ENCODE measurements at places on chromosomes 4 and X.

DNA sequence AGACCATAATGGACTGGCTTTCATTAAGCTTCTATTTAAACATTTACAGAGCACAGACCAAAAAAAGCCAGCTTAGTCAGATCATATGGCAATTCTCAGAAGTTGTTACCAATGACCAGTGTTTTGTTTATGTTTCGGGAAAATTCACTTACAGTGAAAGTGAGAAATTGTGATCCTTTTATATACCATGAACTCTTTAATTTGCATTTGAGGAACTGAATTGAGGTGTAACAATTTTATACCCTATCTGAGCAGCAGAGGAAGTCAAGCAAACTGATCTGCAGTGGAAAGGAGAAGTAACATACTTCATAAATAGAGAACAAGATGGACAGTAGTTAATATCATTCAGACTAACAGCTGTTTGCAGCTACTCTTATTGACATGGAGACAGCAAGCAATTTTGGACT, 97.1 kb downstream of the TMA16 start:
- no peak for DNase-seq

- no peak for DNase-seq
These were observed 282.0 kb upstream of the DKK2 start for GRCh38 chr4:107318078-107318477.

DNA sequence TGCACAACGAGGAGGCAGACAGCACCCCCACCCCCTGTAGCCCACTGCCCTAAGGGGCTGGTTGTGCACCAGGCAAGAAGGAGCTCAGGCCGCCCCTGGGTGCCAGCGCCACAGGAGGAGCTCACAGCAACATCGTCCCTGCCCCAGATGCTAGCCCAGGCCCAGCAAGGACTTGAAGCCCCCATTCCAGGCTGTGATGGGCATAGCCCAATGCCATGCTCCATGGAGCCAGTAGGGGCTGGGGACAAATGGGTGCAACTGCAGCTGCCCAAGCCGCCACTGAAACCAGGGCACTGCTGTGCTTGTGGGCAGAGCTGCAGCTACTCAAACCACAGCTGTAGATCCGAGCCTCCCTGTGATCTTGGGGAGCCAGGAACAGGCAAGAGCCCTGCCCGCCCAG, 241.3 kb upstream of the GIMD1 start:
- no peak for DNase-seq

GRCh38 chr4:134365852-134366251, 164.3 kb upstream of the PABPC4L start:
- DNase-seq: no peak

GRCh38 chr4:151624626-151625565, 135.9 kb downstream of the GATB start:
- no peak for DNase-seq

- DNase-seq: no peak
These were observed 67.5 kb downstream of the SORBS2 start for GRCh38 chr4:185744488-185744862.

DNA sequence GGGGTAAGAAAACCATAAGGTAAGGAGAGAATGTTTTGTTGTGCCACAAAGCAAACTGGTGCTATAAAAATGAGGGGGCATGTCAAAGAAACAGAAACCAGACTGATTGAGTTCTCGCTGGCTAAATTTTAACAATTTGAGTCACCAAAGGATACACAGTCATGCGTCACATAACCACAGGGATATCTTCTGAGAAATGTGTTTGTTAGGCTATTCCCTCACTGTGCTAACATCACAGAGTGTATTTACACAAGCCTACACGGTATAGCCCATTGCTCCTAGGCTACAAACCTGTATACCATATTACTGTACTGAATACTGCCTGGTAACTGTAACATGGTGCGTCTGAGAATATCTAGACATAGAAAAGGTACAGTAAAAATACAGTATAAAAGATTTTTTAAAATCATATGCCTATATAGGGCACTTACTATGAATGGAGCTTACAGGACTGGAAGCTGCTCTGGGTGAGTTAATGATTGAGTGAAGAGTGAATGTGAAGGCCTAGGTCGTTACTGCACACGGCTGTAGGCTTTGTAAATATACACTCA, 50.1 kb downstream of the FBXW7 start:
- peak; percentile 54 for DNase-seq

- DNase-seq: no peak
These were observed 6.3 kb upstream of the ZNF827 start for GRCh38 chr4:145944886-145945285.

- DNase-seq: no peak
These were observed 20.3 kb downstream of the ATP2B3 start for GRCh38 chrX:153537526-153538295.

GRCh38 chr4:101184668-101185067, 162.7 kb downstream of the PPP3CA start:
- no peak for DNase-seq

- DNase-seq: no peak
These were observed 522.3 kb downstream of the TRIML1 start for GRCh38 chr4:188661502-188661901.

DNA sequence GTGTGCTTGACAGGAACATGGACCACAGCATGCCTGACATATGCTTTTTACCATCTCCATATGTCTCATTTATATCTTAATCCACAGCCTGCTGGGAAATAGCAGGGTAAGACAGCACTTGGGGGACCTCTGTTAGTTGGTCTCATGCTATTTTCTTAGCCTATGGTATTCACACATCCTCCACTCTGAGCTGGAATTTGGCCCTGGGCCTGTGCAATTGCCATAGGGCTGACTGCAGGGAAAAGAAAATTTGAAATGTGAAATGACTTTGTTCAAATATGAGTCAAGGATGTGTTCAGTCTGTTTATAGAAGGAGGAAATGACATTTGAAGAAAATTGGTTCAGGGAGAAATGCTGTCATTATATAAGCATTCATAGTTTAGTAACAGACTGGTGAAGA, 9.6 kb upstream of the MAP7D3 start:
- DNase-seq: no peak
